ENCODE measurements at places on chromosomes 11 and 22.

DNA sequence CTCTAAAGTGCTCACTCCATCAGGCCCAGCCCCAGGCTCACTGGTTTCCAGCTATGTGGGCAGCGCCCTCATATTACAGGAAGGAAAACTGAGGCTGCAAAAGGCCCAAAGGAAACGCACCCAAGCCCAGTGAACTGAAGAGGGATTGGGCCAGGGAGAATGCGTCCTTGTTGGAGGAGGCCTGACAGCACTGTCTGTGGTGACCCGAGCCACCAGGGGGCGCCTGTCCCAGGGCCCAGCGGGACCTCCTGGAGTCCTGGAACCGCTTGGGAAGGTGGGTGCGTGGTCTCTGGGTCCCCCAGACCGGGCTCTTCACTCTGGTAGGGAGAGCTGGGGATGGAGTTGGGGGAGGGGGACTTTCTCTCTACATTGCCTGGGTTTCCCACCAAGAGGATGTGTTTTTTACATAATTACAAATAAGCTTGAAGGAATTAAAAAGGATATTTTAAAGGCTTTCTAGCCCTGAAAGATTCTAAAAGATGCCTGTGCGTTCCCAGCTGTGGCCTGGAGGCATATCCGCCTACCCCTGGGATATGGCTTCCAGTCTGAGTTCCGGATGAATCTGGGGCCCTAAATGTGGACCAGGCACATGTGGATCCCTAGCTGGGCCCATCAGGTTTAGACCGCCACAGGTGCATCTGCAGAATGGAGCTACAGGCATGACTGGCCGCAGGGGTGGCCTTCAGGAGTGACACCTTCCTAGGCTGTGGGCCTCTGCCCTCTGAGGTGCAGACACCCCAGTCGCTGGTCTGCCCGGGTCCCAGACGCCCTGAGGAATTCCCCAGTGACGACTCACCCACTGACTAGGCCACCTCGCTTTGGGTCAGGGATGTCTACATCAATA, 4.2 kb downstream of the SPI1 start:
- DNase-seq, result peak; percentile 83

- DNase-seq, result no peak
Observed at GRCh38 chr11:110710628-110711381, 1.4 kb downstream of the ARHGAP20 start.

GRCh38 chr22:30247561-30247960, 1.0 kb upstream of the LIF start:
- no peak for DNase-seq

GRCh38 chr11:133041181-133041580, 491.1 kb downstream of the OPCML start:
- DNase-seq, result no peak

DNA sequence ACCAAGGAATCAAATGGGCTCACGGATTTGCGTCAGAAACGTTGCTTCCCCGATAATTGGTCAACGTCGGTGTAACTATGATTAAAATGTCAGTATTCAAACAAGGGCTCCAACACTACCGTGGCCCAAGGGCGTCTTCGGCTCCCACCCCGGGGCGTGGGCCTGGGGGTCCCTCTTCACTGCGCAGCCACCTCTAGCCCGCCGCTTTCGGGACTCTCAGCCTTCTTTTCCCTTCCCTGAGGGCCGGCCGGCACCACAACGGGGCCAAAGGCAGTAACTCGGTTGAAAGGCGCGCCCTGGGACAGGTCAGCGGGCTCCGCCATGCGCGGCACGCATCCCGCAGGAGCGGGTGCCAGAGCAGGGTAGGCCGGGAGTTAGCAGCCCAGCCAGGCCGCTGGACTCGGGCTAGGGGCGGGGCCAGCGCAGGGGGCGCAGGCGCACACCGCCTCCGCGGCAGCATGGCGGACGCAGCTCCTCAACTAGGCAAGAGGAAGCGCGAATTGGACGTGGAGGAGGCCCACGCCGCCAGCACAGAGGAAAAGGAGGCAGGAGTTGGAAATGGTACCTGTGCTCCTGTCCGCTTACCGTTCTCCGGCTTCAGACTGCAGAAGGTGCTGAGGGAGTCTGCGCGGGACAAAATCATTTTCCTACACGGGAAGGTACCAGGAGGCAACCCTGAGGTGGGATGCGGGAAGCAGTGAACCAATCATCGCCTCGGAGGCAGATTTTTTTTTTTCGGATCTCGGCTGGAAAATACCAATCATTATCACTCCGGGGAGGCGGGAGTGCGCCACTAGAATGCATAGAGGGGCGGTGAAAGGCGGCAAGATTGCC, at the start of gene DCPS:
Gene DCPS, plus strand, starts transcription at position 438 of the 834 bp plus-strand sequence. Its CDS starts 21 bp downstream, at position 459.
- peak; percentile 89 for DNase-seq

DNA sequence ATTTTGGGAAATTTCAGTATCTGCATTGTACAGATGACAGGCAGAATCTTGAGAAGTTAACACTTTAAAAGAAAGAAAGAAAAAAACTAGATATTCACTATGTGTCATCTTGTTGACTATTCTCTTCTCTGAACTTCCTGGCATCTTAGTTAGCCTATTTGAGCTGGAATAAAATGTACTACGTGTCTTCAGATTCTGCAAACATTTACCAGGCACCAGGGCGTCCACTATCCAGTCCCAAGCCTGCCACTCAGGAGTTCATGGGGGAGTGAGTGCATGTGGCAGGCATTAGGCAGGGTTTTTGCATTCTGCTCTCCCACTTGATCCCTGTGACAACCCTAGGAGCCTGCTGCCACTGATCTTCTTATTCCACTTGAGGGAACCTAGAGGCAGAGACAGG, 25.0 kb downstream of the TIMP3 start:
- no peak for DNase-seq

- no peak for DNase-seq
Observed at GRCh38 chr11:75625021-75625420, 43.8 kb downstream of the MAP6 start.

- DNase-seq, result no peak
Observed at GRCh38 chr11:62012832-62013461, 45.5 kb upstream of the FTH1 start.
